ENCODE measurements at places on chromosomes 7 and 10.

DNA sequence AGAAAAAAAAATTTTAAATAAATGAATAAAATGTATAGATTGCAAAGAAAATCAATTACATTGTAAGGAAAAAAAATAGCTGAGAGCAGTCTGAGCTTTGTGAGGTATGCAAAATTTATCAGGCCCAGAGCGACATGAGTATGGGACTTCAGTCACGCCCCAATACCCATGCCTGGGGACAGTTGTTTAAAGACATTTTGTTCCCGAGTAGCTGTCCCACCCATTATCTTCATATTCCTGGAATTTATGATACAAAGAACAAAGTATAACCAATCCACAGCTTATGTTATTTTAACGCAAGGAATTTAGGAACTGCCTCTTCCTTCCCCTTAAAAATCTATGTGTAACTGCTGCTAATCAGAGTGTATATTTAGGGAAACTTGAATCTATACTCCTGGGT, 1.6 kb upstream of the PON2 start:
- no peak for DNase-seq

GRCh38 chr7:416761-417624, 102.7 kb downstream of the PDGFA start:
- DNase-seq: no peak

- DNase-seq: no peak
Observed at GRCh38 chr7:121505021-121505420, 108.9 kb upstream of the FAM3C start.

GRCh38 chr7:908159-908581, 31.8 kb downstream of the GET4 start:
- no peak for DNase-seq

GRCh38 chr10:16799621-16800020, 17.6 kb downstream of the RSU1 start:
- no peak for DNase-seq

DNA sequence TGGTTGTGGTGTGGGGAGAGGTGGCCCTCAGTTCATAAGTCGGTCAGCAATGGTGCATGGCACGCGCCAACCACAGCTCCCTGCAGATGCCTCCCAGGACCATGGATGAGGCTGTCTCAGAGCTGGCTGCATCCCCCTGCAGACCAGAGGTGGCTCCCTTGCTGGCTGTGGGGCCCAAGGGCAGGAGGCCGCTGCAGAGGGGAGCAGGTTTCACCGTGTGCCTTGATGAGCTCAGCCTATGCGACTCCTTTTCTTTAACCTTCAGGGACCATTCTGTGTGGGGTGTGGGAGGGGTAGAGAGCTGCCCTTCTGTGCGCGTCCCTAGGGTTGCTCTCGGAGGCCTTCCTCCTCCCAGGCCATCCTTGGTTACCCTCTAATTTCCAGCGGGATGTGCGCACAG, 152.4 kb downstream of the ACTR3B start:
- DNase-seq: no peak

DNA sequence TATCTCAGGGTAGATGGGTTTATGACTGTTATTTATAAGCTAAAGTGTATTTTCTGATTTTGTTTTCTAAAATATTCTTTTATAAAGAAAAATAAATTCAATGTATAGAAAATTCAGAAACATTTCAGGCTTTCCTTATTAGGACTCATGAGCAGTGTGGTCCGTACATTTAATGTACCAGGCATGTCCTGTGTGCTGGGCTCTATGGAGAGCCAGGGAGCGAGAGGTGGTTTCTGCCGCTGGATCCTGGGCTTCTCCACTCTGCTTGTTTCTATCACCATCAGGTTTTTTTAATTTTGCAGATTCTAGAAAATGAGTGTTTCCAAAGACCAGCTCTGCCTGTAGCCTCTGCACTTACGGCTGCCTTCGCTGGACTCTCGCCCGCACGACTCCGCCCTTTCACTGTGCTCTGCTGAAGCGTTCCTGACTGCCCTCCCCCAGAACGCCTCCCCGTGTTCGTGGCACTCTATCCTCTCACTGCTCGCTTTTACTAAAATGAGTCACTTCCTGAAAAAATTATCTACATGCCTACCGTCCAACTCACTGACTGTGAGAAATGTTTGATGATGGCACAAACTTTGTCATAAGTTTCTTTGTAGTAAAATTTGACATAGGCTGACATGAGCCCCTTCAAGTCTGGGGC, 188.5 kb downstream of the ZMYND11 start:
- DNase-seq: peak; percentile 91

DNA sequence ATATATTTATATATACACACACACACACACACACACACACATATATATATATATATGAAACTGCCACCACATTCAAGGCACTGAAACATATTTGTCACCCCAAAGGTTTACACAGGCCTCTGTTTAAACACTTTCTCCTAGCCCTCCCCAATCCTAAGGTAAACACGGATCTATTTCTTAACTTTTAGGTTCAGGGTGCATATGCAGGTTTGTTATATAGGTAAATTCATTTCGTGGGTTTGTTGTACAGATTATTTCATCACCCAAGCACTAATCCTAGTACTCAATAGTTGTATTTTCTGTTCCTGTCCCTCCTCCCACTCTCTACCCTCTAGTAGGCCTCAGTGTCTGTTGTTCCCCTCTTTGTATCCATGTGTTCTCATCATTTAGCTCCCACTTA, 305.0 kb downstream of the GPR37 start:
- no peak for DNase-seq

DNA sequence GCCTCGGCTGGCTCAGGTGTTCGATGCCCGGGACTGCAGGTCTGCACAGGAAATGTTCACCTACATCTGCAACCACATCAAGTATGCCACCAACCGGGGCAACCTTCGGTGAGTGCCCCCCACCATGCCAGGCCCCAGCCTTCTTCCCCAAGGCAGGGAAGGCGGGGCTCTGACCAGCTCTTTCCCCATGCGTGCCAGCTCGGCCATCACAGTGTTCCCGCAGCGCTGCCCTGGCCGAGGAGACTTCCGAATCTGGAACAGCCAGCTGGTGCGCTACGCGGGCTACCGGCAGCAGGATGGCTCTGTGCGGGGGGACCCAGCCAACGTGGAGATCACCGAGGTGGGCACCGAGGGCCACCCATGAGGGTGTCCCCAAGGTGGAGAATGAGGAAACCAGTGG, 7.5 kb downstream of the NOS3 start:
- no peak for DNase-seq

DNA sequence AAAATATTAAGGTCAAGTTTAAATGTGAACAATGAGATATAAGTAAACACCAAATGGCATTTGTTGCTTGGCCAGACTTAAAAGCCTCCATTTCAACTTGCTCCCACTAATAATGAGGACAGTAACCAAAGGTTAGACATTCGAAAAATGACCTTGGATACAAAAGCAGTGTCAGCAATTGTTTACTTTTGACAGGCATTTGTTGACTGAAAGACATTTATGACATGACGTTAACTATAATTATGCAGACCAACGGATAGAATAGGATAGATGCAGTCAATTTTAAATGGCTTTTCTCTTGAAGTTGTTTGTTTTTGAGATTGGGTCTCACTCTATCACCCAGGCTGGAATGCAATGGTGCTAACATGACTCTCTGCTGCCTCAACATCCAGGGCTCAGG, 6.3 kb upstream of the WNT16 start:
- DNase-seq: no peak

- no peak for DNase-seq
Observed at GRCh38 chr7:139752604-139753003, 25.2 kb downstream of the HIPK2 start.

GRCh38 chr7:157279741-157280215, 57.0 kb upstream of the DNAJB6 start:
- no peak for DNase-seq

DNA sequence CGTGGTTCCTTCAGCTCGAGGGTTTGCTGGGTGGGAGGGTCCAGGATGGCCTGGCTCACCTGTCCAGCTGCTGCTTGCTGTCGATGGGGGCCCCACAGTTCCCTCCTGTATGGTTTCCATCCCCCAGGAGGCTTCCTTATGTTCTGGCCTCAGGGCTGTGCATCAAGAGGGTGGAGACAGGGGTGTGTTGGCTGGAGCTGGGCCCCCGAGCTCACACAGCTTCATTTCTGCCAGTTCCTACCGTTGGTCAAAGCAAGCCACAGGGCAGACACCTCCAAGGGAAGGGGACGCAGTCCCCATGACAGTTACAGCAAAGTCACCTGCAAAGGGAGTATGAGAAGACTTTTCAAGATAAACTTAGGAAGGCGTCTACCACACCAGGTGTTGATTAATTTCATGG, 156.9 kb downstream of the EBF3 start:
- DNase-seq: no peak

- DNase-seq: no peak
Observed at GRCh38 chr7:32881074-32881982, 10.2 kb downstream of the KBTBD2 start.

- DNase-seq: no peak
Observed at GRCh38 chr10:33704214-33704830, 369.9 kb upstream of the NRP1 start.

DNA sequence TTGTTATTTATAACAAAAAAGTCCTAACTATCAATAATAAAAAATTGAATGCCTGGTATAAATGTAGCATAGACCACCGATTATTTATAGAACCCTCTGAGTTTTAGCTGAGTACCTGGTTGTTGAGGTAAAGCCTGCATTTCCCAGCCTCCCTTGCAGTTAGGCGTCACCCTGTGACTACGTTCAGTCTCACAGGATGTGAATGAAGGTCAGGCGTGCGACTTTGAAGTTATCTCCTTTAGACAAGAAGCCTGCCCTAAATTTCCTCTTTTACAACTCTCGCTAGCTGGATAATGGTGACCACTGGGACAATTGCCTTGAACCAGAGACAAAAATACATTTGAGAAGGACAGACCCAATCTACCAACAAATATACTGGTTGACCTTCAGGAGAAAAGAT, 67.5 kb upstream of the TES start:
- no peak for DNase-seq

DNA sequence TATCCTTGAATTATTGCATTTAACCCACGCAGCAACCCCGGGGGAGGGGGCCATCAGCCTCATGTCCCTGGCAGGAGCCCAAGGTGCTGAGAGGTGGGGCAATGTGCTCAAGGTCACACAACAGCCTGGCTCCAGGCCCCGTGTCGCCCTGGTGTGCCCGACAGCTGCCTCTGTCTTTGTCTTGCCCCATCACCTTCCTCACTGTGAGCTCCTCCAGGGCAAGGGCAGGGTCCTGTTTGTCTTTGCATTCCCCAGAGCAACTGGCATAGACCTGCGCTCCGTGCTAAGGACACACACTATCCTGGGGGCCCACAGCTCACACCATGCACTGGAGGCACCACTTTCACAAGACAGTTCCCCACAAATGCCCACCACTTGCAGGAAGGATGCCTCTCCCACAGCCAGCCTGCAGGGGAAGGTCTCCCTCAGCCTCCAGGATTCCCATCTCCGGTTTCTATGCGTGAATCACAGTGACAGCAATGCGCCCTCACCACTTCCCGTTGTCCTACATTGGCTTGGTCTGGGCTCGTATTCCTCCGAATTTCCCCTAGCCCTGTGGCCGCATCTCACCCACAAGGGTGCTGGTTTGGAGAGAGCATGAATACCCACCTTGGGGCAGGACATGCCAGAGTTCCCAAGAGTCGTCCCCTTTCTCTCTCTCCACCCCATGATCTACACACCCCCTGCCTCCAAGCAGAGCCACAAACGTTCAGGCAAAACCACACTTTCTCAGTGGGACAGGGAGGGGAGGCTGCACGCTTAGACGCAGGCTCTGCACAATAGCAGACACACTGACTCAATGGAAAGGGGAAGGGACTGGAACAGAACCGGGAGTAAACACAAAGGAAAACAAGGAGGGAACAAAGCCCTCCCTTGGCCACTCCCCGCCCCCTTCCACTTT, 10.3 kb downstream of the ITPRIP start:
- DNase-seq: peak; percentile 74

GRCh38 chr7:3466261-3466660, 165.2 kb downstream of the SDK1 start:
- DNase-seq: no peak

- no peak for DNase-seq
Observed at GRCh38 chr7:85730012-85730411, 543.2 kb upstream of the SEMA3D start.

- no peak for DNase-seq
Observed at GRCh38 chr7:127665922-127666321, 13.9 kb downstream of the SND1 start.

DNA sequence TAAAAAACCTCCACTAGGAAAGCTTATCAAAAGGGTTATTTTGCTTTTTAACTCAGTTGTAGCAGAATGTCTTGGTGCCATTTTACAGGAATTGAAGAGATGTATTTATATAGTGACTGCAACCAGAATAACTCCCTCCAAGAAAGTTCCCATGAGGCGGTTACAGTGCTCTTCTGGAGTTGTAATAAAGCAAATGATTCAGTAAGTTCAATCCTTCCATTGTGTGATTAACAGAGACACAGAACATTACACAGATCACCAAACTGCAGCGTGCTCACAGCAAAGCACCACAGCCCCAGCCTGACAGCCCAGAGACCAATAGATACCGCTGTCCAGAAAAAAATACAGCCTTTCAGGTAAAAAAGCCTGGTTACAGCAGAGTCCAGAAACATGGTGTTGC, 21.9 kb upstream of the CABCOCO1 start:
- DNase-seq: no peak
